ENCODE measurements at places on chromosomes 3 and 15. TPM values are rescaled to one million over a fixed set of nuclear protein-coding genes. Genes with fewer than 3 reads are reported as not detected.

- no peaks in the 10 kb centered on the region for H3K4me1 ChIP-seq
- peaks cover 3% of the 10 kb centered on the region for H3K36me3 ChIP-seq
- H3K27ac ChIP-seq, result no peak overlapping the region
- H3K4me3 ChIP-seq, result no peak overlapping the region
Measured at GRCh38 chr15:64232400-64232799, 69.6 kb upstream of the PPIB start.

GRCh38 chr3:194928227-194928626, 242.5 kb downstream of the FAM43A start:
- peaks cover 39% of the 10 kb centered on the region for H3K4me1 ChIP-seq
- DNase-seq, result no peak
- H3K27me3 ChIP-seq, result no peaks in the 10 kb centered on the region
- peak overlapping the region; percentile 37 for H3K4me3 ChIP-seq
- H3K27ac ChIP-seq, result peak overlapping the region; percentile 50

- H3K27ac ChIP-seq, result no peak overlapping the region
- H3K4me1 ChIP-seq, result no peaks in the 10 kb centered on the region
- DNase-seq, result no peak
- no peaks in the 10 kb centered on the region for H3K27me3 ChIP-seq
- H3K36me3 ChIP-seq, result no peaks in the 10 kb centered on the region
Measured at GRCh38 chr3:110711130-110711832, 360.3 kb upstream of the NECTIN3 start.

DNA sequence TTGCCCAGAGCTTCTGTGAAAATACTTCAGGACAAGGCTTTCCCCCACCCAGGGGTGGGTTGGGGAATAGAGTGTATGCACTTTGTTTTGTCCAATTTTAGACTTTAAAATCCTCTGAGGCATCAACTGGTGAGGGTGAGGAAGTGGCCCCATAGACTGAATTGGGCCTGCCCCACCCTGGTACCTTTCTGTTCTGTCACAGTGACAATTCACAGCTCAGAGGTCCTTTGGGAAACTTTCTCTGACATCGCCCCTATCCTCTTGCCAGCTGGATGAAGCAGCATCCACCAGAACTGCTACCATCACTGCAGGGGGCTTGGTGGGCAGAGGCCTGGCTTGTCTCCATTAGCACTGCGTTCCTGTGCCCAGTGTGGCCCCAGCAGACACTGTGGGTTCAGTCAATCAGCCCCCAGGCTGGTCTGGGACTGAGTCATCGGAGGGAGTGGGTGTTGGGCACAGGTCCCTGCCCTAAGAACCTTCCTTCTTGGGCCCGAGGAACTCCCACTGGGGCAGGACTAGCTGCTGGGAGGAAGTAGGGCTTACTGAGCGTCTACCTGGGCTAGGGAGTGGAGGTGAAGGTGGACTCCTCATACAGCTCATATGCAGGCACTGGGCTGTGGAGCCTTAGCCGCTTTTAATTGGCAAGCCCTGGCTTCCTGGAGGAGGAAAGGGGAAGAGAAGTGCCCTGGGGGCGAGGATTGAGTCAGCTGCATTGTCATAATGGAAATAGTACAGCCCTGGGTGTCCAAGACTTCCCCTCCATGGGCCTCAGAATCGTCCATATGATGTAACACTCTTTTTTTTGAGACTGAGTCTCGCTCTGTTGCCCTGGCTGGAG, 1.5 kb upstream of the PPM1M start:
- no peaks in the 10 kb centered on the region for H3K36me3 ChIP-seq
- H3K4me3 ChIP-seq, result peak overlapping the region; percentile 67
- DNase-seq, result no peak
- peaks cover 8% of the 10 kb centered on the region for H3K27me3 ChIP-seq

SGO1 gene
- 18.8 TPM for total RNA-seq

ZBTB11 gene
- total RNA-seq, result 18.4 TPM

AP3B2 gene
- 8.0 TPM for total RNA-seq

Data from type B pancreatic cell (in vitro differentiated cells).